RCC 7860 (cell line): ENCODE measurements at places on chromosomes 3 and 15.
A peak's percentile ranks its signal among the peaks of the same experiment; 100 is the strongest.

DNA sequence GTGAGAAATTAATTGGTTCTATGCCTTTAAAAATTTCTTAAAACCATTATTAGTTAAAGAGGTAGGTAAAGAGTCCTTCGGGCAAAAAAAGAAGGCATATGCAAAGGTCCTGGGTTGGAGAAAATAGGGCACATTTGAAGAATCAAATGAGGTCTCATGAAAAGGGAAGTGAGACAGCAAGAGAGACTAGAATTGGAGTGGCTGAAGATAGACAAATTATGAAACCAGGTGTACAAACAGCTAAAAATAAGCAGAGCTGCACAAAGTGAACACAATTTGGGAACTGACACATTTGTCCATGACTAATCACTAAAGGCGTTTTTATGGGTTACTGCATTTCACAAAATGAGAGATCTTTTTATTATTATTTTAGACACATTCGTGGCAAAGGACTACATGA is 581.2 kb downstream of the PYDC2 start:
- DNase-seq: no peak

DNA sequence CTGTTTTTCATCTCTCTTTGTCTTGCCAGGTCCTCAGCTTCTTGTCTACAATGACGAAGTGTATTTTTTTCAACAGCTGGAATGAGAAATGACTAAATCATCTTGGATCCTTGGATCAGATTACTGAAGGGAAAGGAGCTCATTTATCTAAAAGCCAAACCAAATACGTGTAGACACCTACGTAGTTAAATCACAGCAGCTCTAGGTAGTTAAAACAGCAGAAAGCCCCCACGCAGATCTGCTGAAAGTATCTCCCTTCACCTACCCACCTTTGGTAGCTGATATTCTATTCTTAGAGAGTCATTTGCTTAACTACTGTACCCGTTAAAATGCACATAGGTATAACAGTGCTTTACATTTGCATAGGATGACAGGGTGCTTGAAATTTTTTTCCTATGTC is 105.5 kb upstream of the WNT5A start:
- DNase-seq: no peak

- no peak for DNase-seq
Measured at GRCh38 chr15:68565726-68566125, 13.1 kb upstream of the CORO2B start.

- DNase-seq: peak; percentile 6
Measured at GRCh38 chr3:71421820-71422566, 161.5 kb downstream of the FOXP1 start.

- DNase-seq: no peak
Measured at GRCh38 chr3:177491296-177492032, 294.2 kb upstream of the TBL1XR1 start.

- DNase-seq: peak; percentile 72
Measured at GRCh38 chr15:63094495-63094931, 27.1 kb upstream of the LACTB start.

DNA sequence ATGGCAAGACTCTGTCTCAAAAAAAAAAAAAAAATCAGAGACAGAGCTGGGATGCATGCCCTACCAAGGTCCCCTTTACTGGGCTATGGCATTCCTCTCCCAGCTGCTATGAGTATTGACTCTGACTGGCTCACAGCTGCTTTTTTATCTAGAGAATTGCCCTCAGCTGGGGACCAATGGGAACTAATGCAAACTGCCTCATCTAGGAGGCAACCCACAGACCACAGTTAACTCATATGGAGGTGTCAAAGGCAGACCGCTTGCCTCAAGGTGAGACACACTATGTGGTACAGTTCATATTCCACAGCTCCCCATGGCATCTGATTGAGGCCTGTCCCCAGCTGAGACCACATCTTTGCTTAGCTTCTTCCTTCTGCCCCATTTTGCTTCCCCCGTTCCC is 183.5 kb upstream of the EOMES start:
- DNase-seq: no peak
